ENCODE measurements at places on chromosomes 1 and 21.

DNA sequence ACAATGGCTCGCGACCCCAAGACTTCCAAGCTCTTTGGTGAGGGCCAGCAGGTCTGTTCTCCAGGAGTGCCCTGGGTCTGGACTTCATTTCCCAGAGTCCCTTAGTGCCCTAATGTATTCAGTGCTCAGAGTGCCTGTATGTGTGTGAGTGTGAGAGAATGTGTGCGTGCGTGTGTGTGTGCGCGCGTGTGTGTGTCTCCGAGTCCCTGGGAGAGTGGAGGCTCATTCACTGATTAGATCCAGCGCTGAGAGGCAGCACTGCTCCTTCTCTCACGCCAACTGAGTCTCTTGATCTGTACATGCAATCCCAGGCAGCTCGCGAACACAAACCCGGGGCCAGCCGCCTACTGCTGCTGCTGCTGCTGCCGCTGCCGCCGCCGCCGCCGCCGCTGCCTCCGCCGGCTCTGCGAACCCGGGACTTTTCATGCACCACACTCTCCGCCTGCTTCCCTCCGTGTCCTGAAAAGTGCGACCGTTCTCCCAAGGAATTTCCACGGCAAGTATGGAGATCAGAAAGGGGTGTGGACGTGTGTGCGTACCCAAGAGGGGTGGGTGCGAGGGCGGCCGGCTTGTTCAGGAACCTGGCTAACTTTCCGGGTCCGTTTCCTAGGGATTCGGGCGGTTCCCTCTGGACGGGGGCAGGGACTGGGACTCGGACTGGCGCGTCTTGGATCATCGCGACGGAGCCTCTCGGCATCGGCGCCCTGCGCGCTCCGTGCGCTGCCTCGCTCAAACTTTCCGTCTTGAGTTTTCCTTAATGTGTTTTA, at the start of gene RNF220:
RNF220 (plus strand) TSS at position 225 of the 767 bp plus-strand sequence.
- DNase-seq, result no peak
- H3K4me1 ChIP-seq, result peaks cover 44% of the 10 kb centered on the region
- peaks cover 44% of the 10 kb centered on the region for H3K27me3 ChIP-seq
- H3K4me3 ChIP-seq, result peak within 1 kb of the TSS; percentile 57
- H3K27ac ChIP-seq, result no peak within 1 kb of the TSS
- H3K36me3 ChIP-seq, result no peaks in the 10 kb centered on the region

DNA sequence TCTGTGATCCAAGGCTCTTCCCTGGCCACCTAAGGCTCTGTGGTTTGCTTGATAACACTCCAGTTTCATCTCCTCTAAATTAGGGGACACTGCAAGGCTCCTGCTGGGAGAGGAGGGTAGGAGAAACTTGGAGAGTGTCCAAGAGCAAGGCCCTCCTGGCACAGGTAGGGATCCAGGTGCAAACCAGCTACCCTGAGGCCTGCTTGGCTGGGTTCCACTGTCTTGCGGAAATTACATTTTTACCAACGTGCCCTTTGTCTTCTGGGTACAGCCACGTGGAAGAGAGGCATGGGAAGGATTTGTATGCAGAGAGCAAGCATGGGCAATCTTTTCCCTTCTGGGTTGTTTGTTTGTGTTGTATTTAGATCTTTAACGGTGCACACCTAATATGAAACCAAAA, 132.5 kb downstream of the PRDM2 start:
- H3K27ac ChIP-seq, result no peak overlapping the region
- peaks cover 3% of the 10 kb centered on the region for H3K4me1 ChIP-seq
- H3K27me3 ChIP-seq, result peaks cover 3% of the 10 kb centered on the region
- H3K36me3 ChIP-seq, result no peaks in the 10 kb centered on the region
- no peak overlapping the region for H3K4me3 ChIP-seq

- no peak for DNase-seq
- H3K36me3 ChIP-seq, result no peaks in the 10 kb centered on the region
- H3K27me3 ChIP-seq, result no peaks in the 10 kb centered on the region
- no peak overlapping the region for H3K4me3 ChIP-seq
- no peak overlapping the region for H3K27ac ChIP-seq
- H3K4me1 ChIP-seq, result no peaks in the 10 kb centered on the region
Observed at GRCh38 chr1:234281826-234282489, 91.3 kb upstream of the COA6 start.

DNA sequence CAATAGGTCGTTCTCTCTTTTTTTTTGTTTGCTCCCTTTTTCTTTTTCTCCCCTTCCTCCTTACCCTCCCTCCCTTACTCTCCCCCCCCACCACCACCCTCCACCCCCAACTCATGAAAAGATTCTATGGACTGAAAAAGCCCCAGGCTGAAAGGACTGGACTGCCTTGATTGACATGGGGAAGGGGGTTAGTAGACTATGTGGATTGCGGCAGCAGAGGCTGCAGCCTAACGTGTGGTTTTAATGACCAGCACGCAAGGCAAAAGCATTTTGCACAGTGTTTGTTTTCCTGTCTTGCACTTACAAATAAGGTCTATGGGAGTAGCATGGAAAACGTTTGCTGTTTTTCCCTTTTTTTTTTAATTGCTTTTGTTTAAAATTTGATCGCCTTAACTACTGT, 5.5 kb downstream of the ZBTB18 start:
- H3K4me1 ChIP-seq, result peaks cover 10% of the 10 kb centered on the region
- no peaks in the 10 kb centered on the region for H3K27me3 ChIP-seq
- no peak for DNase-seq
- no peak overlapping the region for H3K4me3 ChIP-seq
- no peak overlapping the region for H3K27ac ChIP-seq

- H3K27ac ChIP-seq, result no peak overlapping the region
- DNase-seq, result peak; percentile 8
- H3K36me3 ChIP-seq, result no peaks in the 10 kb centered on the region
- H3K4me1 ChIP-seq, result no peaks in the 10 kb centered on the region
Observed at GRCh38 chr1:212488436-212489283, 55.9 kb downstream of the NENF start.

DNA sequence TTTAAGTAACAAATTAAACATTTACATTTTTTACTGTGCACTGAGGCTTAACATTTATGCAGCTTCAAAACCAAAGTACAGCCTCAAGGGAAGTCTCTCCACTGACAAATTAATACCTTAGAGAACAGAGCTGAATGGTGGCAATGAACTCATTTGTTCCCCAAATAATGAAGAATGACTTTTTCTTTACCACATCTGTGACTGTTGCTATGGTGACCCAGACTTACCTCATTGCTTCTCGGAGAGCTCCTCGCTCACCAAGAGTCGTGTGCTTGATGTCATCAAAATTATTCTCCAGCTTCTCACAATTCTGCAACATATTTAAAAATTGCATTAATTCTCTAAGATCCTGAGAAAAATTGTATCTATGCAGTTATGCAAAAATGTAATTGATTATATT, 92.9 kb downstream of the DPYD start:
- H3K27me3 ChIP-seq, result no peaks in the 10 kb centered on the region
- no peaks in the 10 kb centered on the region for H3K4me1 ChIP-seq
- DNase-seq, result no peak

- H3K36me3 ChIP-seq, result no peaks in the 10 kb centered on the region
- DNase-seq, result no peak
- H3K4me3 ChIP-seq, result no peak within 1 kb of the TSS
Observed at GRCh38 chr1:152786077-152786476, at the start of gene LCE1E. TSS of gene LCE1E (plus strand) at chr1:152786257. CDS start at chr1:152787300, 1,043 bp downstream.

GRCh38 chr1:116764466-116764898, 10.3 kb downstream of the CD2 start:
- no peaks in the 10 kb centered on the region for H3K27me3 ChIP-seq
- DNase-seq, result peak; percentile 63
- H3K4me1 ChIP-seq, result peaks cover 100% of the 10 kb centered on the region
- peaks cover 77% of the 10 kb centered on the region for H3K36me3 ChIP-seq

- no peaks in the 10 kb centered on the region for H3K27me3 ChIP-seq
- no peaks in the 10 kb centered on the region for H3K36me3 ChIP-seq
- H3K27ac ChIP-seq, result no peak overlapping the region
- no peak overlapping the region for H3K4me3 ChIP-seq
- H3K4me1 ChIP-seq, result no peaks in the 10 kb centered on the region
Observed at GRCh38 chr21:16194788-16195537, 465.2 kb downstream of the USP25 start.

DNA sequence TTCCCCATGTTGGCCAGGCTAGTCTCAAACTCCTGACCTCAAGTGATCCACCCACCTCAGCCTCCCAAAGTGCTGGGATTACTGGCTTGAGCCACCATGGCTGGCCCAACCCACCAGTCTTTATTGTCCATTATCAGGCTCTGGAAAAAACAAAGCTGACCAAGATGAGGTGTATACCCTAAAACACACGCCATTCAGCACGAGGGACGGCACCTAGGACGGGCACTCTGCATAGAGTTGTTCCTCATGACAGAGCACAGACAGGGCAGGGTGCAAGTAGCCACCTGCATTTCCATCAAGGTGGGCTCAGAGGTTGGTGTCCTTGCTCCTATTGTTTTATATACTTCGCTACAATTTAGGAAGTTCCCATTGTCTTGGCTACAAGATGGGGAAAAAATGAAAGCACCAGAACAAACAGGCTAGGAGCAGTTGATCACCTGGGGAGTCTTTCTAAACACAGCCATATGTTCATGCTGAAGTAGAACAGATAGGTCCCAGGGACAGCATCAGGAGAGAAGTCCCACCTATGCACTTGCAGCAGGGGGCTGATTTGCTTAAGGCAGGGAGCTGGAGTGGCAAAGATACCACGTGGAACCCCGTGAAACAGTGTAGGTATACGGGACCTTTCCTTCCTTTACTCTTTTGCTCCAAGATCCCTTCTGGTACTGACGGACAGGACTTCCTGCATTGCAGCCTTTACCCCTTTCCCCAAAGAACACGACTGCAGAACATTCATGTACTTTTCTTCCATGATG, 4.5 kb downstream of the KRTCAP2 start:
- no peak for DNase-seq
- H3K36me3 ChIP-seq, result peaks cover 18% of the 10 kb centered on the region
- peaks cover 22% of the 10 kb centered on the region for H3K4me1 ChIP-seq
- H3K27me3 ChIP-seq, result no peaks in the 10 kb centered on the region
- H3K27ac ChIP-seq, result no peak overlapping the region
- H3K4me3 ChIP-seq, result no peak overlapping the region

DNA sequence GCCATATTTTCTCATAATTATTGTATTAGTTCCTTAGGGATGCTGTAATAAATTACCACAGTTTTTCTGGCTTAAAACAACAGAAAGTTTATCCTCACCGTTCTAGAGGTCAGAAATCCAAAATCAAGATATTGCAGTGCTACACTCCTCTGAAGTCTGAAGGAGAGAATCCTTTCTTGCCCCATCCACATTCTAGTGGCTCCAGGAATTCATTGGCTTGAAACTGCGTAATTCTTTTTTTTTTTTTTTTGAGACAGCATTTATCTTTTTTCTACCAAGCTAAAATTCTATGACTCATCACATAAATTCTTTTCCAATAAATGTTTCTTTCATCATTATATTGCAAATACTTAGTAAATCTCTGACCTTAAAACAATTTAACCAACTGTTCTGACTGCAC, 451.0 kb upstream of the RGS18 start:
- H3K27ac ChIP-seq, result no peak overlapping the region
- no peaks in the 10 kb centered on the region for H3K36me3 ChIP-seq
- H3K4me3 ChIP-seq, result no peak overlapping the region
- no peaks in the 10 kb centered on the region for H3K4me1 ChIP-seq

DNA sequence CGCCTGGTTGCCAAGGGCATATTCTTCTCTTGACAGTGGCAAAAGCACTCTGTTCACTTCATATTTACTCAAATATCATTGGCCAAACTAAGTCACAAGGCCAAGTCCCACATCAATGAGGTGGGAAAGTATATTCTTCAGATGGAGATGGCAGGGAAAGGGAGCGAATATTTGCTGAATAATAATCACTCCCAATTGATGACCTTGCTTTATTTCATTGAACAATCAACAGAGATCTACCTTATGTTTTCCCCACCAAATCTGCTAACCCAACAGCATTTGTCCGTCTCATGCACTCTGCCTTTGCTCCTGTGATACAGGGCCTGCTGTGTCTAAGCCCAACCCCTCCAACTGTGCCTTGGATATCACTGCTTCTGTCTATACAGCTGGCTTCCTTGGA, 45.2 kb upstream of the PCP4 start:
- H3K27me3 ChIP-seq, result no peaks in the 10 kb centered on the region
- no peaks in the 10 kb centered on the region for H3K36me3 ChIP-seq
- H3K27ac ChIP-seq, result no peak overlapping the region

DNA sequence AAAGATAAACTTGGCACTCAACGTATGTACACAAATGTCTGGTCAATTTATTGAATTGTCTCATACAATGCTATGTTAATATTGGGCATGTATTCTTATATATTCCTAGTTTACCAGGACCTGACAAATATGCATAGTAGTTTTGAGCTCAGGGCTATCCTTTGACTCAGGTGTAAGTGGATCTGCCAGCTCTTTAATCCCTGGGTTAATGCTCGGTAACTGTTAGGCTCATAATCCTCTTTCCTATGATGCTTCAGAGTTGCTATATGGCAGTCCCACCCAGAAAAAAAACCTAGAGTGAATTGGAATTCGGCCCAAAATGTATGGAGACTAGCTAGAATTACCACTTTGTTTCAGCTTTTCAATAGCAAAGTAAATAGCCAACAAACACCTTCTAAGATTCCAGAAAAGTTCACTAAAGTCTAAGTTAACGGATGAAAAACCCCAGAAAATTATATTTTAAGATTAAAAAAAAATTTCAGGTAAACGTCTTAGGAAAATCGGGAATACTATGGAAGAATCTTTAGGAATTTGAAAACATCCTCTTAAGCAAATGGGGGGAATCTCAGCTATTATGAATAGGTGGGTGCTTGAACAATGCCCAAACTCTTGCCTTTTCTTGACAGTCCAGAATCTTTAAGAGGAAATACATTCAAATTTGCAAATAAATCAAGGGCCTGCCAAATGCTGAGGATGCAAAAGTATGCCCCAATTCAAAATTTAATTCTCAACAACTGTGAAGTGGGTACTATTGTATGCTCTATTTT, 10.9 kb downstream of the H3-3A start:
- DNase-seq, result no peak
- no peak overlapping the region for H3K4me3 ChIP-seq
- no peaks in the 10 kb centered on the region for H3K27me3 ChIP-seq
- H3K27ac ChIP-seq, result no peak overlapping the region

GRCh38 chr1:1880617-1881312, 10.1 kb downstream of the GNB1 start:
- no peak for DNase-seq
- H3K36me3 ChIP-seq, result peaks cover 10% of the 10 kb centered on the region
- peak overlapping the region; percentile 35 for H3K4me3 ChIP-seq

DNA sequence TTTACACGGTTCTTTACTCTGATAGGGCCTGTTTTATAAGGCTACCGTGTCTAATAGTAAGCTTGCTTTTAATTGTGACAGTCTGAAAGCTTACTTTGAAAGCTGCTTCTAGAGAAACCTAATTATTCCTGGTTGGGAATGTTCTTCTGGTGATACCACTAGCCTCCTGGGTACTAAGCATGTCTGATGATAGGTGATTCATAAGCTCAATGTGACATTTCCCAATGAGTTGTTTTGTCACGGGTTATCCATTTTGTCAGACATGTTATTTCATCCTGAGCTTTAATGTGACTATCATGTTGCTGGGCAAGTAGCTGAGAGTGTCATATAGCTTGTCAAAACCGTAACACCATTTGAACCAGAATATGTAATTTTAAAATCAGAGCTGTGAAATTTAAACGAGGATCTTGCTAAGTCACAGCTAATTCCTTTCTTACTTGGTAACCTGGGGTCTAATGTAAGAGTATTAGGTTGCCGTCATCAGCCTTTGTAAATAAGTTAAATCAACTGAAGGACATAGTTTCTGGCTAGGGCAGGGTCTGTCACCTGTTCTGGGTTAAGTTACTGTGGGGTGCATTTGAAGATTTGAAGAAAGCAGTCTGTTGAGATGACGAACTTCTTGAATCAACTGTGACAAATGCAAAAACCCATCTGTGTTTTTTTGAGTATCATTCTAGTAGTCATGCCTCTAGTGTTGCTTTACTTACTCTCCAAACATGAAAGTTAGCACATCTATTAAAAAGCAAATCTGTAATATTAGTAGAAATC, 529.2 kb downstream of the USP25 start:
- DNase-seq, result no peak
- no peaks in the 10 kb centered on the region for H3K27me3 ChIP-seq
- no peak overlapping the region for H3K27ac ChIP-seq
- H3K4me3 ChIP-seq, result no peak overlapping the region

Data from CD4-positive, CD25-positive, alpha-beta regulatory T cell (primary cell).